Activated CD4-positive, CD25-positive, alpha-beta regulatory T cell treated with anti-CD3 and anti-CD28 coated beads, Interleukin-2, amount 50 U/mL, for 72 hours (primary cell): ENCODE measurements at places on chromosomes 2 and 18.

DNA sequence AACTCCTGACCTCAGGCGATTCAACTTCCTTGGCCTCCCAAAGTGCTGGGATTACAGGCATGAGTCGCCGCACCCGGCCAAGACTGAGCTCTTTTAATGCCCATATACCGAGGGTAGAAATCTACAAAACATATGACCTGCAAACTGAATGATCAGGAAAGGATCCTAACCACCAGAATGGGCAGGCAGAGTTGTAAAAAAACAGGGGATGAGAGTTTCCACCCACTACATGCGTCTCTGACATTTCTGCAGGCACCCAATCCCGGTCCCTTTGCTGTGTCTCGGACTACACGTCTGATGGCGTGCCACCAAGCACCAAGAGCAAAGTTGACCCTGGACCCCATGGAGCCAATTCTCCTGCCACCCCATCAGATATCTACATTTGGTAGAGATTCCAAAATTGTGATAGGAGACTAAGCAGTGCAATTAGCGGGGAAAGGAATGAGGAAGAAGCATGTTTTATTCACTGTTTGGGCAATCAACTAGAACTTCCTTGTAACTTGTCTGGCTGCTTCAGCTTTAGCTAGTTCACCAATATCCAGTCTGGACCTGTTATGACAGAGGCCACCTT lies 74.1 kb downstream of the ATP8B1 start:
- no peak for DNase-seq

DNA sequence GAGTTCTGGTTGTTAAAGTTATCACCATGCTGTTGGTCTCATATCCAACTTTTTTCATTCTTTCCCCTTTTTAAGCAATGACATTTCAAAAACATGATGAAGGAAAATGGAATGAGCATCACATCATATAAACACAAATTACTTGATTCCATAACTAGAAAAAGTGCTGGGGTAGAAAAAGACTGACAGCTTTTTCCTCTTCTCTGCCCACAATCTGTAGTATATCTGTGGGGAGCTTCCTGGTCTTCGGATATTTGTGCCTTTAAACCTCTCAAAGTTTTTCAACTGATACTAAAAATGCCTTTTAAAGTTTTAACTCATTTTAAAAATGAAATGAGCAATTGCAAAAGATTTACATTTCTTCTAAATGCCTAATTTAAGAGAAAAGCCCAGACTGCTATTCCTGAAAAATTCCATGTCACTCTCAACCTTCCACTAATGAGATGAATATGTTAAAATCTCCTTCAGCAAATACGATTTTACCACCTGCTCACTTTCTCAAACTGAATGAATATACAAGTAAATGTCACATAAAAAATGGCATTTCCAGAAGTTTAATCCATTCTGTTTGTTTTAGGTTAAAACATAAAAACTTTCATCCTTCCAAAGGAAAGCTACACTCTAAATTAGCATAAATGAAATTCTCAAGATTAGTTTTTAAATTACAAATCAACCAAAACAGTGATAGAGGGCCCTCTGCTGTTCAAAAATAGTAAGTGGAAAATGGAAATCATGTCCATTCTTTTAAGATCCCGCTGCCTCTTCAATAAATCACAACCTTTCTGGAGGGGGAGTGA lies 2.1 kb downstream of the DNAH7 start:
- DNase-seq = no peak

- DNase-seq = no peak
These were observed 292.5 kb upstream of the FAM98A start for GRCh38 chr2:33891616-33892015.

DNA sequence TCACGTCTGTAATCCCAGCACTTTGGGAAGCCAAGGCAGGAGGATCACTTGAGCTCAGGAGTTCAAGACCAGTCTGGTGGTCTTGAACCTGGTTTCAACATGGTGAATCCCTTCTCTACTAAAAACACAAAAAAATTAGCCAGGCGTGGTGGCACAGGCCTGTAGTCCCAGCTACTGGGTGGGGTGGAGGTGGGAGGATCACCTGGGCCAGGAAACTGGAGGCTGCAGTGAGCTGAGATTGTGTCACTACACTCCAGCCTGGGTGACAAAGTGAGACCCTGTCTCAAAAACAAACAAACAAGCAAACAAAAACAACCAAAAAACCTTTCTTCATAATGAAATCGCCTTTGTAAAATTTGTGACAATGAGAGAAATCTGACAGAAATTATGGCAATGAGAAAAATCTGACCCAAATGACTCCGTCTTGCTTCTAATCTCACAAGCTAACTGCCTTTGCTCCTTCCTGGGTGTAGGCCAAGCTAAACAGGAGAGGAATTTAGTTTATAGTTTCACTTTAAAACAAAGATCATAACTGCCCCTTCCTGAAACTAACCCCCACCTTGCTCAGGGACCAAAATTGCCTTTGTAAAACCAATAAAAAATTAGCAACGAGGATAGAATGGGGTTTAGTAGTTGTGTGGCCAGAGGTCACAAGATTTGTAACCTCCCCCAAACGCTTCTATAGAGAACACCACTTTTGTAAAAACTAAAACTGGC lies 60.7 kb upstream of the KIF5C start:
- DNase-seq = no peak

GRCh38 chr2:32446369-32446768 lies 89.5 kb downstream of the BIRC6 start:
- no peak for DNase-seq

- DNase-seq = no peak
These were observed 891 bp upstream of the NR4A2 start for GRCh38 chr2:156333274-156333950.

DNA sequence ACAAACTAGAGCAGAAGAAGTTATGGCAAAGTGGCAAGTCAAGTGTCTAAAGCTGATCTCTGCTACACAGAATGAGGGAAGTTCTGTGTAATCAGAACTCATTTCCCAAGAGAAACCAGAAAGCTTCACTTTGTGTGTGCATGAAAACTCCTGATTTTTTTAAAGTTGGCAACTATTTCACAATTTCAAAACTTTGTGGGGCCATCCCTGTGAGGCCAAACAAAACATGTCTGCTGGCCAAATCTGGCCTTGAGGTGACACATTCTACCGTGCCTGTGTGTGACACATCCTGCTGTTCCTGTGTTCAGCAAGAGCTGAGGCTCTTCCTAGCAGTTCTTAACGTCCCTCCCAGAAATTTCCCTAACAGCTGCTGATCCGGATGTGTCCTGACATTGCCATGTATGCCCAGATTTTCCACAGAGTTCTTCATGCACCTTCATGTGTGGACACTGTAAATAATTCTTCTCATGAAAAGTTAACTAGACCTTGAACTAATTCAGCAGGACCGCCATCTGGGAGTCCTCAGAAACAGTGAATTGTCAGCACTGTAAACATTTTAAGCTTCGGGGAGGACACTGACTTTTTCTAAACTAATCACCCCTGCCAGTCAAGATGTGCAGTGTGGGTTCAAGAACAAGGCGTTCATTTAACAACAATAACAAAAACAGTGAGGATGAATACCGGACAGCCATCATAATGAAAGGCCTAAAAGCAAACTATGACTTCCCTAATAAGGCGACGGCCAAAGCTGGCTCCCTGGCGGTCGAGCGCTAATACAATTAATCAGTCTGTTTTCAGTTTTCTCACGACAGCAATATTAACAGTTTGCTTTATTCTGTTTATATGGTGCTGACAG lies 99.0 kb downstream of the PLEKHM3 start:
- no peak for DNase-seq

- DNase-seq = no peak
These were observed 159.8 kb downstream of the ZNF385B start for GRCh38 chr2:179701524-179702110.

DNA sequence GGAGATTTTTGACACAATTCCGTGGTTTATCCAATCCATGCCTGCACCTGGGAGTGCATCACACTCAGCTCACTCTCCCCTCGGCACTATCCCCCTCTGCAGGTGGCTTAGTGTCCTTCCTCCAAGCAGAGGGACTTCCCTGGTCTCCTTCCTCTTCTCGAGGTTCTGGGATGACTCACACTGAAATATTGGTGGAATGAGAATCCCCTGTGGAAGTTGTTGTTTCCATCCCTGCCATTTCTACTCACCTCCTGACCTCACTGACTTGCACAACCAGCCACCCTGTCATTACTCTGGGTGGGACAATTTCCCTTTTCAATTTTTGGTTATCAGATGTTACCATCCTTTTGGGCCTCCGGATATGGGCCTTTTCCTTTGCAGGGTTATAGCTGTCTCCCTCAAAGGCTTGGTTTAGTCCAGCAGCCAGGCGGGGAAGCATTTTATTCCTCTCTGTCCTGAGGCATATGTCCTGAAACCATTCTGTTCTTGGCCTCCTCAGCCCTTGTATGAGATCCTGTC lies 59.9 kb downstream of the PTPRM start:
- no peak for DNase-seq

- no peak for DNase-seq
These were observed 238.5 kb upstream of the FBXO11 start for GRCh38 chr2:48144777-48145176.

DNA sequence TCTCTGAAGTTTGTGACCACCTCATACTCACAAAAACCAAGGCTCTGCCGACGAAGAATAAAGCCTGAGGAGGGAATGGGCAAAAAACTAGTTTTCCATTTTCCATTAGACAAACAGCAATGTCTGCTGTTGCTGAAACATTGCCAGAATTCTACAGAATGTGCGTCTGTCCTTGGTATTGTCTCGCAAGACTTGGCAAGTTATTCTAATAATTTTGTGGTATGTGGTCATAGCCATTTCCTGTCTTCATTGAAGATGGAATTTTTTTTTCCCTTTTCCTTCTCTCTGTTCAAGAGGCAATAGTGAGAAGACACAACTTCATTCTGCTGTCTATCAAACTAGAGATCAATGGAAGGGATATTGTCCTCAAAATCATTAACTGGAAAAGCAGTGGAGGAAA lies 296.1 kb downstream of the RND3 start:
- no peak for DNase-seq

- DNase-seq = no peak
These were observed 815.2 kb downstream of the TSN start for GRCh38 chr2:122570641-122571040.

- DNase-seq = no peak
These were observed 9.0 kb upstream of the DSEL start for GRCh38 chr18:67525328-67526099.

- DNase-seq = no peak
These were observed 68.1 kb downstream of the PARD6G start for GRCh38 chr18:80178935-80179818.

DNA sequence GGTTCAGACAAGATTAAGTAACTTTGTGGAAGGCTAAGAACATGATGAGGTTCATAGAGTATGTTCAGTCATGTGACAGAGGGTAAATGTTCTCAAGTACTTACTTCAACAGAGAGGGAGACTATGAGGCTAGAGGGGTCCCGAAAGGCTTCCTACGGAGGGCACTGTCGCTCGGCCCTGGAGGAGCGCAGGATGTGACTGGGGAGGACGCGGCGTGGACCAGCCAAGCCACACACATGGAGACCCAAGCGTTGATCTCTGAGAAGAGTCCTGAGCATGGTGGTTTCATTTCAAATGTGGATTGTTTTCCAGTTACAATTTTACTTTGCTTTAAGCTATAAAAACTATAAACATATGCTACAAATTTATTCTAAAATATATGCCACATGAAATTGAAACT lies 227.5 kb downstream of the PTGR3 start:
- DNase-seq = no peak

DNA sequence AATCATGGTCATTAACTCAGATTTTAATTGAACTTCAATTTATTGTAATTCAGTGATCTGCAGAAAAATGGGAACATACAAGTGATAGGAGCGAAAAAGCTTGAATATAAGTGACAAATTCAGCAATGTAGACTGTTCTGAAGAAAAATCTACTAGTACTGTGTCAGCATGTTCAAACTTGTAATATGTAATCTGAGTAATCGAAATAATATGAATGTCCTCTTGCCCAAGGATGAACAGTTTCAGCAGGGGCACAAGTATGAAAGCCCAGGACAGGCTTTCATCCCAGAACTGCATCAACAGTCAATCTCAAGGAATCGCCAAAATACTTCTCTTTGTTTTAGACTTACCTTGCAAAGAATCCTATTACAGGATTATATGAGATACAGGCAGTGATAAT lies 1110.5 kb downstream of the LRP1B start:
- DNase-seq = no peak

GRCh38 chr2:198440833-198441232 lies 636.4 kb downstream of the PLCL1 start:
- DNase-seq = no peak

- DNase-seq = no peak
These were observed 82.8 kb downstream of the TMEM17 start for GRCh38 chr2:62423235-62423634.

DNA sequence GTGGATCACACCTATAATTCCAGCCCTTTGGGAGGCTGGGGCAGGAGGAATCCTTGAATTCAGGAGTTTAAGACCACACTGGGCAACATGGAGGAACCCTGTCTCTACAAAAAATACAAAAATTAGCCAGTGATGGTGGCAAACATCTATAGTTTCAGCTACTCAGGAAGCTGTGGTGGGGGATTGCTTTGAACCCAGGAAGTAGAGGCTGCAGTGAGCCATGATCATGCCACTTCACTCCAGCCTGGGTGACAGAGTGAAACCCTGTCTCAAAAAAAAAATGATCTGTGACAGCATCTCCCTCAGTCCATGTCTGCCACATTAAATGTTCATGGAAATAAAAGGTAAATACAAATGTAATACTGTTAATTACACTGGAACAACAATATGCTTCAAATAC lies 121.4 kb upstream of the COL5A2 start:
- DNase-seq = no peak

DNA sequence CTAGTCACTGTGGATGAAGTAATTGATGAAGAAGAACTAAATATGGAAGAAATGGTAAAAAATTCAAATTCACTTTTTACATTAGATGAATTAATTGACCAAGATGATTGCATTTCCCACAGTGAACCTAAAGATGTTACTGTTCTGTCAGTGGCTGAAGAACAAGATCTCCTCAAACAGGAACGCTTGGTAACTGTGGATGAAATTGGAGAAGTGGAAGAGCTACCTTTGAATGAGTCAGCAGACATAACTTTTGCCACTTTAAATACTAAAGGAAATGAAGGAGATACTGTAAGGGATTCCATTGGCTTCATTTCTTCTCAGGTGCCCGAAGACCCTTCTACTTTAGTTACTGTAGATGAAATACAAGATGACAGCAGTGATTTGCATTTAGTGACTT lies 26.6 kb upstream of the DYSF start:
- DNase-seq = no peak

- no peak for DNase-seq
These were observed 78.6 kb upstream of the RANBP2 start for GRCh38 chr2:108640731-108641130.

- DNase-seq = no peak
These were observed 28.6 kb downstream of the ASXL3 start for GRCh38 chr18:33606621-33607020.

DNA sequence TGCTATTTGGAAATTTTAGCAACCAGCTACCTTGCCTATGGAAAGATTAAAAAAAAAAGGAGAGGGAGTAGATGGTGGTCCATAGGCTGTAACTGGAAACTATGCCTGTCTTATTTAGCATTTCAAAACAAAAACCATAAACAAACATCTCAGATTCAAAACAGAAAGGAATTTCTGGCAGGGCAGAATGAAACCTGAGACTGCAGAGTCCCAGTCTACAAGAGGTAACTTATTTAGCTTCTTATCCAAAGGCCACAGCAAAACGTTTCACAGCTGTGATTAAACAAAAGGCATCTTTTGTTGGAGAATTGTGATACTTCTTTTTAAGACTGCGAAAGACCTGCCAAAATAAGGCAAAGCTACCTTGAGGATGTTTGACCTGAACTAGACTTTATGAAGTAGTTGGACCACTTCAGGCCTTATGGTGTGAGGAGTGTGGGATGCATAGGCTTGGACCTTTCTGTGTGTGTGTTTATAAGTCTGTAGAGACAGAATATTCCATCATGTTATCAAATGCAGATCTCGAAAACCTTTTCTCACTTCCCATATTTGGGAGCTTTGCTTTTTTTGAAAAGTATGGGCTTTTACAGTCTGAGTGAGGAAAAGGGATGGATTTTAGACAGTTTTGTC lies 11.0 kb downstream of the CRIM1 start:
- DNase-seq = no peak
